Islet precursor cell (in vitro differentiated cells): ENCODE measurements at places on chromosomes 7 and 10.
A peak's percentile ranks its signal among the peaks of the same experiment; 100 is the strongest.

DNA sequence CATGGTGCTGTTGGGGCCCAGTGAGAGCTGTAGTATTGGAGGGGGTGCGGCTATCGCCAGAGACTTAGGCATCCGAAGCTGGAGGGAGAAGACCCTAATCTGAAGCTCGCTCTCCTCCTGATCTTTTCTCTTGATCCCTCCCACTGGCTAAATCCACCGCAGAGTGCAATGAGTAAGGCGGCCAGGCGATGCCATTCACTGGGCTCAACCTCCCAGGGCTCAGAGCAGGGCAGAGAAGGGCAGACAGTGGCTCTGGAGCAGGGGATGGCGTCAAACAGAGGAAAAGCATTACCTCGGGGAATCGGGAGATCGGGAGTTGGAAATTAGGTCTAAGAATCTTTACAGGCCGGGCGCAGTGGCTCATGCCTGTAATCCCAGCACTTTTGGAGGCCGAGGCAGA is 18.8 kb upstream of the IFT22 start:
- DNase-seq = no peak

GRCh38 chr10:48799341-48800006 is 114.8 kb downstream of the WDFY4 start:
- DNase-seq = no peak

- no peak for DNase-seq
Measured at GRCh38 chr7:7920056-7920455, 48.5 kb upstream of the GLCCI1 start.

DNA sequence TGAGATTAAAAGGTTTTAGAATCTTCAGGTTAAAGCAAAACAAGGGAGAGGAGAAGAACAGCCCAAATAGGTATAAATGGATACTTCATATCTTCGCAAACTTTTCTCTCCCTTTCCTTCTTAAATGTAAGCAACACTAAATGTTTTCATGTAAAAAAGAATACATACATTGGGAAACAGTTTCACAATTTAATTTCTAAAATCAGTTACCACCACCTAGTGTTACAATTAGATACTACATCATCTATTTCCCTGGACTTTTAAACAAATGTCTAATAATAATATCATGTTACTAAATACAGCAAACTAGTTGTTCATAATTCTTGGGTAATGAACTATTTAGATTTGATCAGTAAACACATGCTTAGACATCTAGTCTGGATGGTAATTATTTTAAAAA is 35.8 kb downstream of the MINDY3 start:
- DNase-seq = no peak

DNA sequence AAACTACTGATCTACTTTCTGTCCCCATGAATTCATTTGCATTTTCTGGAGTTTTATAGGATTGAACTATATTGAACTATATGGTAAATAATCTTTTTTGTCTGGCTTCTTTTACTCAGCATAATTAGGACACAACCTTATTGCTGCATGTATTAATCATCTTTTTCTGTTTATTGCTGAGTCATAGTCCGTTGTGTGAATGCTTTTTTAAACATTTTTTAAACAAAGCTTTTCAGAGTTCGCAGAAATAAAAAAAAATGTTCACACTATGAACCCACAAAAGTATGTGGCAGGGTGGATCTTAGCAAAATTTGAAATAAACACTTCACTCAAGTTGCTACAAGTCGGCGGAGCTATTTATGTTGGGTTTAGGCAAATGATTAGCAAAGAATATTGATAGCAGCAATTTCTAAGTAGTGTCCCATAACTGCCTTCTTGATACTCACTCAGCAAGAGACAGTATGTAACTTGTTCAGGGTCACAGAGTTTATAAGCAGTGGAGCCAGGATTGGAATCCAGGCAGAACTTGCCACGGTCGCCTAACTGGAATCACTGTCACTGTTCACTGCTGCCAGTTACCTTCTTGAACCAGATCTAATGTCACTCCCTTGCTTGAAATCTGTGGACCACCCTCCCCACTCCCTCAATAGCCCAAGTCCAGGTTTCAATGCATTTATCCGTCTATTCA is 5.6 kb downstream of the CH25H start:
- no peak for DNase-seq

DNA sequence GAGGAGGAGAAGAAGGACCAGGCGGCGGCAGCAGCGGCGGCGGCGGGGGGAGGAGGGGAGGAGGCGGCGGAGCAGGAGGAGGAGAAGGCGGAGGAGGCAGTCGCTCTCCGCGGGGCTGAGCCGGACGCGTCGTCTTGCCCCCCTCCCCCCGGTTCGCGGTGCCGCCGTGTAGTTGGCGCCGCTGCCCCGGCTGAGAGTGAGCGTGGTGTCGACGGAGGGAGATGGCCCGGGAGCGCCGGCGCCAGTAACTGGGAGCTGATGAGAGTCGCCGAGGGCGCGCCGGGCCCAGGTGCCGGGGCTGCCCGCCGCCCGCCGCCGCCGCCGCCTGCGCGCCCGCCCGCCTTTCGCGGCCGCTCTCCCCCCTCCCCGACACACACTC is 257 bp downstream of the WAC start:
- DNase-seq = no peak

GRCh38 chr7:143410521-143411004 is 1.9 kb upstream of the EPHA1 start:
- peak; percentile 69 for DNase-seq

DNA sequence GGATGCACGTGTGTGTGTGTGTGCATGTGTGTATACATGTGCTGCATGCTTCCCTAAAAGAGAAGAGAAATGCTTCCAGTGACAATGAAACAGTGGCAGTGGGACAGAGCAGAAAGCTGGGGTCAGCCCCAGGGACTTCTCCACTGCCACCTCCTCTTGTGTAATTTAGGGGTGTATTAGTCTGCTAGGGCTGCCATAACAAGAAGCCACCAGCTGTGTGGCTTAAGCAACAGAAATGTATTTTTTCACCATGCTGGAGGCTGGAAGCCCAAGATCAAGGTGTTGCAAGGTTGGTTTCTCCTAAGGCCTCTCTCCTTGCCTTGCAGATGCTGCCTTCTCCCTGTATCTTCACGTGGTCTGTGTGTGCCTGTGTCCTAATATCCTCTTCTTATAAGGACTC is 190.5 kb downstream of the CXCL12 start:
- peak; percentile 35 for DNase-seq

- DNase-seq = no peak
Measured at GRCh38 chr10:62017491-62017870, 116.0 kb downstream of the ARID5B start.

DNA sequence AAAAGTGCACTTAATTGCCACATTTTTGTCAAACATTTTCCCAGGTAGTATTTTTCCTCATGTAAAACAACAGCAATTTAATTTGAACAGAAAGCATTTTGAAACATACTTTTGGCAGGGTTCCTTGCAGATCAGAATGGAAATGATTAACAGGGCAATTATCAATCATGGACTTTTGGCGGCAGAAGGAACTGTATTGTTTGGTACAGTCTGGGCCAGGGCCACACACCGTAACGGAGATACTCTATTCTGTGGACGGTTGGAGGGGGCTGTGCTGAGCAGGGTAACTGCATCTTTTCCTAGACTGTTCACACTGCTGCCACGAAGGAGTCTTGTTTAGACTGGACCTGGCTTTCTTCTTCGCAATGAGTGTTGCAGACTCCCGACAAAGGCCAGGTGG is 62.3 kb downstream of the EGFR start:
- DNase-seq = no peak

DNA sequence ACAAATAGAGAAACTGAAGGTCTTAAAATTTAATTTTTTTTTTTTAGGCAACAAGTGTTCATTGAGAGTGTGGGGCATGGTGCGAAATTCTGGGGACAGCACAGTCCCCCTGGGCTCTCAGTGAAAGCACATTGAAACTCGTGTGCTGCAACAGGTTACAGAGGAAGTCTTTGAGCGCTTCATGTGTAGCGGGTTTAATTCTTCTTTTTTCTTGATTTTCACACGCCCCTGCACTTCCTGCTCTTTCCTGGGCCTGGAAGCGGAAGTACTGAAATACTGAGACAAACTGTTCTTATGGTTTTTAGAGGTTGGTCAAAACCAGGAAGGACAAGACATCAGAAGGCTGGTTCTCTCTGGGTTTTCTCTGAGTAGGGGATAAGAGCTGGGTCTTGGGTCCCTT is 203.5 kb downstream of the PTEN start:
- DNase-seq = no peak

- no peak for DNase-seq
Measured at GRCh38 chr7:91235211-91235832, 28.9 kb upstream of the FZD1 start.

GRCh38 chr7:139714163-139714901 is 63.5 kb downstream of the HIPK2 start:
- DNase-seq = peak; percentile 59

DNA sequence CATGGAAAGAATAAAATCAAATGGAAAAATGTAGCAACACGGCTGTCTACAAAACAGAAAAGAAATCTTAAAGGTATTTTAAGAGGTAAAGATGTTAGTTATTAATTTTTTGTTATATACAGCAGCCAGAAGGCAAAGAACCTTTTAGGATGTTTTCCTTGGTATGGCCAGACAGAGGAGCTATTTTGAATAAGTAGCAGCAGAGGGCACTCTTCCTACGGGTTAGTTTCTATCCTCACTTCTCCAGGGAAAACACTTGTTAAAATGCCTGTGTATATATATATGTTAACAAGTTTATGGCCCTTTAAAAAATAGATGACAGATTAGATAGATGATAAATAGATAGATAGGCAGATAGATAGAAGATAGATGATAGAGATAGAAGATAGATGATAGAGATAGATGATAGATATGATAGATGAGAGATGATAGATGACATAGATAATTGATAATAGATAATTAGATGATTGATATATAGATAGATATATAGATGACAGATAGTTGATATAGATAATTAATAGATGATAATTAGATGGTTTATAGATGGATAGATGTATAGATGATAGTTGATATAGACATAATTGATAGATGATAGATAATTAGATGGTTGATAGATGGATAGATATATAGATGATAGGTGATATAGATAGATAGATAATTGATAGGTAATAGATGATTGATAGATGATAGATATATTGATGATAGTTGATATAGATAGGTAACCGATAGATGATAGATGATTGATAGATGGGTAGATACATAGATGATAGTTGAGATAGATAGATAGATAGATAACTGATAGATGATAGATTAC is 57.8 kb upstream of the WIPF3 start:
- no peak for DNase-seq
